NCI-H2081 (cell line): ENCODE measurements at places on chromosomes 12 and 14.

DNA sequence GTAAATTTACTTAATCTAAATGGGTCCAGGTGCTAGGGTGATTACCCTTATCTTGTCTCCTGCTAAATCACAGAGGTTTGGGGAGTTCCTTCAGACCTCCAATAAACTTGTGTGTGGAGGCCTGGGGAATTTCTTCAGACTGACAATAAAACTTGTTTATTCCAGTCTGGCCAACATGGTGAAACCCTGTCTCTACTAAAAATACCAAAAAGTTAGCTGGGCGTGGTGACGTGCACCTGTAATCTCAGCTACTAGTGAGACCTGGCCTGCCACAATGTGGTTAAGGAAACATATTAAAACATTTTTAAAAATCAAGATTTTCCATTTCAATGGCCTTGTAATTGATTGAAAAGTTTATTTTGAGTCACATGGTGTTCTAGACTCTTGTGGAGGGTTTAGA is 126.9 kb upstream of the FGD4 start:
- DNase-seq: no peak

DNA sequence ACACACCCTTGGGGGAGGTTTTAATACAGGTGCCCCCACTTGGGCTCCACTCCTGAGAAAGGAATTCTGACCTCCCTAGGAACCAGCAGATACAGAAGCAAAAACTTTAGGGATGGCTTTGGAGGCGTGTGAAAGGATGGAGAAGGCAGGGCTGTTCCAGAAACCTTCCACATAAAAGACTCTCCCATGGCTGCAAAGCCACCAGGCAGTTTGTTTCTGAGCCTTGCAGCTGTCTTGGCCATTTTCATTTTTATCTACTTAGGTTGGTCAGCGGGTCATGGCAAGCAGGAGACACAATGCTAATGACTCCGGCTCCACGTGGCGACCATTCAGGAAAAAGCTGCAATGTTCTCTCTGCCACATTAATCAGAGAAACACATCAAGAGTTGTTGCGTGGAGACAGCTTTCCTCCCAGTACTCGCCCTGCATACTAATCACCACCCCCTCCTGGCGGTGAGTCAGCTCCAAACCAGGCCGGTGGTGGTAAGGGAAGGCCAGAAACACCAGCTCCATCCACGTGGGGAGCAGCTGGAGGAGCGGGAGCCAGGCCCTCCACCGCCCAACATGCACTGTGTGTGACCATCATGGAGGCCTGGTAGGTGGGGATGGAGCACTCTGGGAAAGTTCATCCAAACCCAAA is 30.9 kb upstream of the IRF2BPL start:
- peak; percentile 16 for DNase-seq

GRCh38 chr12:132021031-132021871 is 71.5 kb downstream of the EP400 start:
- DNase-seq: no peak

DNA sequence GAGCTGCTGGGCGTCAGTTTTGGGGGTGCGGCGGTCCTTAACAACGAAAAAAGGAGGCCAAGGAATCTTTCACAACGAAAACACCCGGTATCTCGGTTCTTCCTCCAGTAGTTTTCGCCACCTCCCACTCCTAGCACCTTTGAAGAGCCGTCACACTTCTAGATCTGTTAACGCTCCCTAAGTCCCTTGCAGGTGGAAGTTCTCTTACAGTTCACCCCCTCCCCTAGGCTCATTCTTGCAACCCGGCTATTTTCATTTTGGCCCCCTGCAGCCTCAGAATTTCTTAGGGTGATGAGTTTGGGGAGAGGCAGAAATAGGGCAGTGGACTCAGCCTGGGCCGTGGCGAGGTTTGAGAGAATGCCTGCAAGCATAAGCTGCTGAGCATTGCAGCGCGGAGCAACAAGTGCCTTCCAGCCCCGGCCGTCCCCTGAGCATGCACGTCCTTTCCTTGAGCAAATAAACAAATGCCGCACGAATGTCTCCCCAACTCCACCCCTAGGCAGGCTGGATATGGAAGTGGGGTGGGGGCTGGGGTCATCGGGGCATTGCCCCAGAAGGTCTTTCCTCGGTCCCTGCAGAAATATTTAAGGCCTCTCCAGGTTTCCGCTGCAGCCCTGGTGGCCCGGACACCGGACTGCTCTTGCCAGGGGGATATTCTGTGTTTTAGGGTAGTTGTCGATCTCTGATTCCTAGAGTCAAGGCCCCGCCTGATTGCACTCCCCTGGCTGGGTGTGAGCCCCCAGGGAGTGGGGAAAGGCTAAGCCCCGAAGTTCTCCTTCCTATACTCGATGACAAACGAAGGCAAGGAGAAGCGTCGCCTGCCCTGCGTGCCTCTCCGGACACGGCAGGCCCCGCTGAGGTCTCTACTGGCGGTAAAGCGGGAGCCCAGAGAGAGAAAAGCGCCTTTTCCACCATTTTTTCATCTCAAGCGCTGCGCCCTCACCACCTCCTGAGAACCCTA is 1.6 kb downstream of the RFX4 start:
- no peak for DNase-seq

- no peak for DNase-seq
Measured at GRCh38 chr12:114686773-114687500, 3.0 kb upstream of the TBX3 start.

GRCh38 chr12:28938056-28938455 is 211.0 kb upstream of the FAR2 start:
- no peak for DNase-seq

- no peak for DNase-seq
Measured at GRCh38 chr12:23891115-23891514, 58.4 kb downstream of the SOX5 start.

GRCh38 chr12:19675361-19675760 is 236.1 kb downstream of the AEBP2 start:
- no peak for DNase-seq

DNA sequence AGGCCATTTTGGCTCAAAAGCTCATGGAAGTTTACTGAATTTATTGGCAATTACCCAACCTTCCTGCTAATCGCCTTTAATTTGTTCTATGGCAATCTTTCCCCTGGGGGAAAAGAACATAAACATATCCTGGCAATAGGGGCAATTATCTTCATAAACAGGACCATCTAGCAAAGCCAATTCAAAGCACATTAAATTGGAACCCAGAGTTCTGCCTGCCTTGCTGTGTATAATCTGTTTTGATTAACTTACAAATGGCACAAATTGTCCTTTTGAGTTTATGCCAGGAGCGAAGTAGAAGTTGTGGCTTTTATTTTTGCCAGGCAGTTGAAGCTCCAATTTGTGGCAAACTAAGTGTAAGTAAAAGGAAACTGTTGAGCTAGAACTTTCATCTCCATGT is 68.6 kb downstream of the C12orf50 start:
- peak; percentile 90 for DNase-seq

- DNase-seq: peak; percentile 30
Measured at GRCh38 chr12:65300679-65301349, 22.3 kb downstream of the MSRB3 start.

DNA sequence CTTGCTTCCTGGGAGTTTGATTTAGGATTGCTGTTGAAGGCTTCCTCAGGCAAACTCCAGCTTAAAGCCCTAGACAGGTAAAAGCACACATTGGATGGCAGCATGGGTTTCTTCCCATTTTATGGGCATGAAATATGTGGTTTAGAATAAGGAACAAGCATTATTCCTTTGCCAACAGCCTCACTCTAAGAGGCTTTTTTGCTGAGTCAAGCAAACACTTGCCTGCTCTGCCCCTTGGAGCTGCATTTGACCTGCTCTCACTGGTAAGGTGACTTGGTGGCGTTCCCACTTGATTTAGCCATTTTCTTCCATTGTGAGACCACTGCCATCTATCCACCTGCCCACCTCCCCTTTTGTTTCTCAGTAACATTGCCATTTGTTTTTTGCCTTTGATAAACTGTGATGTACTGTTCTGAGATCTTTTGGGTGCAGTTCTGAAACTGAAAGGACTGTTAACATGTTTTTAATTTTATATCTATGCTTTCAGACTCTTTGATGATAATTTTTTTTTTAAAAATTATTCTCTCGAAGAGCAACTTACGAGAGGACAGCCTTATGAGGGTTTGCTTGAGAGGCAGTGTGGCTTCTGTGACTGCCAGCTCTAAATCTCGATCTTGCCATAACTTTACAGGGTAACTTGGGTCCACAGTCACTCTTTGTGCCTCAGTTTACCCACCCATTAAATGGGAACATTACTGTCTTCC is 92.6 kb downstream of the GALNT8 start:
- no peak for DNase-seq

GRCh38 chr12:122884091-122884826 is 11.7 kb downstream of the VPS37B start:
- no peak for DNase-seq

DNA sequence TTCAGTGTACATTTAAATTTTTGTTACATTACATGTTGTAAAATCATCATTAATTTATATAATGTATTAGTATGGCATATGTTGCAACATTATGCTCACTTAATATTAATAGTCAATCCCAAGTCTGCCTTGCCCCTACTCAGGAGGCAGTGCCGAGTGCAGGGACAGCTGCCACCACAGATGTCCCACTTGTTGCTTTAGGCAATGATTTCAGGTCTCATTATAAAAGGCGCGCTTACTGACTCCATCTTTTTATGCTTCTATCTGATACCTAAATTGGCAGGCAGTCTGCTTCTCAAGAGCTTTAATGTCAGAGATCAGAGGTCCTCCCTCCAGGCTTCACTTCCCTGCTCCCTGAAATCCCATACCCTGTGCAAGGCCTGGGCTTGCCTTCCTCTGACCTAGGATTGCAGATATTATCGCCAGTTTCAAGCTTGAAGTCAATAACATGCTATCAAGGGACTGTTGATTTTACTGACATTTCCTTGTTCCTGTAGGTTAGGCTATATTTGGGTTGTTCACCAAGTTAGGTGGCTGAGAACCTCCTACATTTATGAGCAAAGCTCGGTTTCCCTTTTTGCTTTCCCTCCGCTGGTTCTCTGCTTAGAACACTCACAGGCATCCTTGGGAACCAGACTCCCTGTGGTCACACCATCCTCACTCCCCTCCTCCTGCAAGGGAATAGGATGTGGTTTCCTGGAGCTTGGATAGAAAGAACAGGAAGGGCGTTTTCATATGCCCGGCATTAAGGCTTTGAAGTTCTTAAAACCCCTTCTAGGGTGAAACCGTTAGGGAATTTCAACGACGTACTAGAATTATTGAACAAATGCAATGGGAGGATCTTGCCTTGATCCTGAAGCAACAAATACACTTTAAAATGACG is 208.4 kb upstream of the FKBP4 start:
- no peak for DNase-seq

DNA sequence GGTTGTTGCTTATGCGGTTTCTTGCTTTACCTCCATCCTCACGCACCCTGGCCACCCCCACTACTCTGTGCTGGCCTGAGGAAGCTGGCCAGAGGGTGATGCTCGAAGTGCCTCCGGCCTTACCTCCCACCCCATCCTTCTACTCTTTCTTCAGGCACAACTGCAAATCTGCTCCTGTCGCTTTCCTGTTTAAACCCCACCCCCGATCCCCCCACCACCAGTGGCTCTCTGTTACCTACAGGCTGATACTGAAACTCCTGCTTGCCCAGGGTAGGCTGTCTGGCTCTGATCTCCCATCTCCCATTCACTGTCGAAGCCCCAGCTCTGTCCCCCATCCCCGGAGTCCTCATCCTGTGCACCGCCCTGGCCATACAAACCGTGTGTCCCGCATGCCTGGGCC is 111.5 kb downstream of the PRMT8 start:
- DNase-seq: no peak

GRCh38 chr14:52299692-52300278 is 14.3 kb upstream of the PTGER2 start:
- DNase-seq: peak; percentile 26

DNA sequence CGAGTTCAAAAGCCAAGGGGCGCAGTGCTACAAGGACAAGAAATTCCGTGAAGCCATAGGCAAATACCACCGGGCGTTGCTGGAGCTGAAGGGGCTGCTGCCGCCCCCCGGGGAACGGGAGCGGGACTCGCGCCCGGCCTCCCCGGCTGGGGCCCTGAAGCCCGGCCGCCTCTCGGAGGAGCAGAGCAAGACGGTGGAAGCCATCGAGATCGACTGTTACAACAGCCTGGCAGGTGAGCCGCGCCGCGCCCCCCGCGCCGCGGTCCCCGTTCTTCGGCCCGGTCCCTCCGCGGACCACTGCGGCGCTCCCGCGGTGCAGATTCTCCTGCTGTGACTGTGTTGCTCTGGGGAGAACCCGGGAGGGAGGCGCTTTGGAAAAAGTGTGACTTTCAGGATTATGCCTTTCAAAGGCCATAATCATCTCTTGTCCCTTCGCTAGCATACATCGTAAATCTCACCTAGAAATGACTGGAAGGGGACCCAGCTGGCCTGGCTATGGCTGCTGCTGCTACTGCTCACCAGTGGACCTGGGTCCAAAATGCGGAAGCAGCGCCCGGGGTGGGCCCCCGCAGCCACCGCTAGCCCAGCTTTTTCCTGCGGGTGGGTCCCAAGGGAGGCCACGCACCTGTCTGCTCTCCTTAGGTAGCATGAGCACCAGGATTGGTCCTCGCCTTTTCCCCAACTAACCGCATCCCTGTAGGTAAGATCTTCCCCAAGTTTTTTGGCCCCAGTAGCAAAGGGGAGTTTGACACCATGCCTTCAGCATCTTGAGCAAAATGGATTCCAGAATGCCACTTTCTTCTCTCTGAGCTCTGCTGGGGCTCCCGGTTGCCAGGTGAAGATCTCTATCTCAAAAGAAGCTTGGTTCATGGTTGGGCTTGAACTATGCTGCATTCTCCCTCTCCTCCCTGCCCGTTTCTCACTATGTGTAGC is 853 bp downstream of the TTC9 start:
- DNase-seq: peak; percentile 53

GRCh38 chr12:104852102-104852501 is 106.0 kb downstream of the SLC41A2 start:
- DNase-seq: no peak

- DNase-seq: no peak
Measured at GRCh38 chr12:80829767-80830166, 108.0 kb downstream of the LIN7A start.

- DNase-seq: no peak
Measured at GRCh38 chr12:3658327-3659163, 94.4 kb downstream of the CRACR2A start.

DNA sequence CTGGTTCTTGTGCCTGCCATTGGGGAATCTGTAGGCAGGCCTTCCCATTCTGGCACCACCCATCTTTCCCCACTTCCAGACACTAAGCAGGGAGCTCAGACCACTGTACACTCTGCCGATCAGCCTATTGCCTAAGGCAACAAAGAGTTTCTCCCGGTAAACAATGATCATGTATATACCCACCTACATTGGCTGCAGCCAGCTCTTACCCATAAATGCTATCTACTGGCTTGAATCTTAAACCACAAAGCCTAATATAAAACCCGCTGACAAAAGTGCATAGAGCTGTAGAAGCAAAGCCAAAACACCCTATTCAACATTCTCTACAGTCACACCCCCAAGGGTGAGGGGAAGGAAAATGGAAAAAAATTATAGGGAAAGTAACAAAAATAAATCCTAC is 20.8 kb upstream of the GLIPR1 start:
- DNase-seq: no peak

DNA sequence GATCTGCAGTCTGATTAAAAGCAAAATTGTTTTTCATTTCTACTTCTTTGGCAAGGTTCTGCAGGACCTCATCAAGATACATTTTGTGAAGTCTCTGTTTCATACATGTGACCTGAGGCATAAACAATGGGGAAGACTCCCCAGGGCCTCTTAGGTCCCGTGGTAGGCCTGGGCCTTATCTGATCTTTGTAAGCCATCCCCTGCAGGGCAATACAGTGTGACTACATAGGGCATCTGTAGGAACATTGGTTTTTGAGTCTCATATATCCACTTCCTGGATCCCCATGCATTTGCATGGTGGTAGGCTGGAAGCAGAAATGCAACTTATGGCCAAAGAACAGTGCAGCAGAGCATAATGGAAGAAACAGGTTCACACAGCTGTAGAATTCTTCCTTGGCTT is 6.0 kb downstream of the FAR2 start:
- no peak for DNase-seq
